ENCODE measurements at places on chromosomes 2 and 18.
A peak's percentile ranks its signal among the peaks of the same experiment; 100 is the strongest.

DNA sequence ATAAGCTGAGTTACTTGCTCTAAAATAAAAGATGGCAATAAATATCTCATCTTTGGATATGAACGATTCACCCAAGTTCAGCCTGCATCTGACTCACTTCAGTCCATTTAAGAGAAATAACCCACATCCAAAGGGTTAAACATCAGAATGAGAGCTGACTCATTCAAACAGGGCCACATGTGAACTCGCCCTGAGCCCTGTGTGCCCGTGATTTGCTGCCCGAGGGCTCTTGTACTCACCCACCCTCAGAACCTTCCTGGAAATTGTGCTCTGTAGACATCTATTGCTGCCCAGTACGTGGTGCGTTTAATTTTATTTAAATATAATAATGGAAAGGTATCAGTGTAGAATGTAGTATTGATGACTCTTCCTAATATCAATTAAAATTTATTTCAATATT lies 66.9 kb upstream of the RBM44 start:
- DNase-seq: peak; percentile 75

GRCh38 chr18:76149734-76150133 lies 345.3 kb downstream of the ZNF516 start:
- no peak for DNase-seq

DNA sequence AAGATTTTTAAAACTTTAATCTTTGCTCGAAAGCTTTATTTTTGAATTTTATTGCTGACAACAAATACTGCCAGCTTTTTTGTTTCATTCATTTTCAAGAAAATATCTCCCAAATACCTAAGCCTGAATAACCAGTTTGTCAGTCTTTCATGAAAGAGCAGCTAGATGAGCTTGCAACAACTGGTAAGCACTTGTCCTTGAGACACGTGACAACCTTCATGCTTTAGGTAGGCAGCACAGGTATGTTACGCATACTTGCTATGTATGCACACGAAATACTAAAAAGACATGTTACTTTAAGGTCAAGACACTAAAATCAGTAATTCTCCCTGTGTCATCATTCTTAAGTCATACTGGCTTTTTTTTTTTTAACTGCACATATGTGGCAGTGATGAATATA lies 12.3 kb downstream of the CEBPZ start:
- DNase-seq: no peak

DNA sequence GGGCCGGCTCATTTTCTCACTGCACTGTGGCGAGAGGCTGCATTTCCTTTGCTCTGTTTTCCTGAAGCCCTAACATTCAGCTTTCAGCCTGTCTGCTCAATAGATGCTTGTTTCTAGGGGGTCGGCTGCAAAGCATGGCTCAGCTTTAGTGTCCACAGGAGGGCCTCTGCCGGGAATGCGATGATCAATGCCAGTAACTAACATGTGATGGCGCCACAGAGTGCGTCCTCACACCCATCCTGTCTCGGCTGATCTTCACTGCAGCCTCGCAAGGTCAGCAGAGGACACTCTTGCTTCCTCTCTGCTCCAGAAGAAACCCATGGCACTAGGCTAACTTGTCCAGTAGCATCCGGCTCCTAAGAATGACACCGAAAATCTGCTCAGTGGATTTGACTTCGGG lies 156.4 kb upstream of the PXDN start:
- no peak for DNase-seq

DNA sequence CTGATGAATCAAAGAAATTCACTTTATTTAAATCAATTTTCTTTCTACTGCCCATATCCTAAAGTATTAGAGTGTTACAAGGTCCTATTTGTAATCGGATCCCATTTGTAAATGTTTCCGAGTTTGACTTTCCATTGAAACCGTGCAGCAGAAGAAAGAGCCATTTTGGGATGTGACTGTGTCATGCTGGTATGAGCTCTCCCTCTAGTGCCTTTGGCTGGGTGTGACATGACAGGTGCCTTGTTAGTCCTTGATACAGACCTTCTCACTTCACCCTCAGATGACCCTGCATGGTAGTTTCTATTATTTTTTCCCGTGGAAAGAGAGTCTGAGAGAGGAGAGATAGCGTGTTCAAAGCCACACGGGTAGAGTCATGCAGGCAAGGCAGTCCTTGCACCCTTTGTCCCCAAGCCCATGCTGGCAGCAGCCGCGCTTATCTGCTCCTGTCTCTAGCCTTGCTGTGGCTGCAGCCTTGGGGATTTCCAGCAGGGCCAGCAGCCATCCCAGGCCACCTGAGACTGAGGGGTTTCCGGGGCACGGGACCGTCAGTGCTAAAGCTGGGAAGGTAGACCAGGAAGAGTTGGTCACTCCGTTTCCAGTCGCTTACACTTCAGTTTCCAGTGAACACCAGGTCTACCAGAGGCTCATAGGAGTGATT lies 21.4 kb downstream of the CHMP1B start:
- no peak for DNase-seq

GRCh38 chr2:31475692-31476091 lies 61.1 kb upstream of the XDH start:
- DNase-seq: no peak

GRCh38 chr18:70220628-70221027 lies 15.1 kb upstream of the RTTN start:
- no peak for DNase-seq

DNA sequence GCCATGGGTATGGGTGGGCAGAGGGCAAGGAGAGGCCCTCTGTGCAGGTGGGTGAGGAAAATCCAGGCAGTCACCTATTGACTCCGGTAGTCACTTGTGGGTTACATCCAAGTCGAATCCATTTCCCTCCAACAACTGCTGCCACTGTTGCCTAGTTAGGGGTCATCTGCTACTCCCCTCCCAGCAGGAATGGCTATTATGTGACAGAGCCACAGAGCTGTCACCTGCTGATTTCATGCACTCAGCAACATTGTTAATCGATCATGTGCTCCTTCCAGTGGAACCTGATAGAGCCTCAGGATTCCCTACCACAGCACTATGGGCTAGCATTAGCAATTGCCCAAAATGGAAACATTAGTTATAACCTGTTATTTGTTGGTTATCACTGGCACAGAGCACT lies 31.4 kb downstream of the POLR1A start:
- no peak for DNase-seq

DNA sequence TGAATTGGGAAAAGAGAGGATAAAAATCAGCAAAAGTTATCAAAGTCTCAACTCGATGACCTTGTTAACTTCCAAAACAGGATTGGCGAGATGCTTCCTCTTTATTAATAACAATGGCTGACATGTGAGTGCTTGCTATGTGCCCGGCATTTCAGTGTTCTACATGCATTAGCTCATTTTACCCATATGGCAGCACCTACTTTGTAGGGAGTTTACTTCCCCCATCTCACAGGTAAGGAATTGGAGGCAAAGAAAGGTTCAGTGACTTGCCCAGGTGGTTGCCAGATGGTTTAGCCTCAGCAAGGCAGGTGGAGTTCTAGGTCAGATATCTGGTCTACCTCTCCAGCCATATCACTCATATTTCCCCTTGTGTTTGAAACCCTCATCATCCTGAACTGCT lies 12.4 kb downstream of the TFCP2L1 start:
- DNase-seq: no peak

DNA sequence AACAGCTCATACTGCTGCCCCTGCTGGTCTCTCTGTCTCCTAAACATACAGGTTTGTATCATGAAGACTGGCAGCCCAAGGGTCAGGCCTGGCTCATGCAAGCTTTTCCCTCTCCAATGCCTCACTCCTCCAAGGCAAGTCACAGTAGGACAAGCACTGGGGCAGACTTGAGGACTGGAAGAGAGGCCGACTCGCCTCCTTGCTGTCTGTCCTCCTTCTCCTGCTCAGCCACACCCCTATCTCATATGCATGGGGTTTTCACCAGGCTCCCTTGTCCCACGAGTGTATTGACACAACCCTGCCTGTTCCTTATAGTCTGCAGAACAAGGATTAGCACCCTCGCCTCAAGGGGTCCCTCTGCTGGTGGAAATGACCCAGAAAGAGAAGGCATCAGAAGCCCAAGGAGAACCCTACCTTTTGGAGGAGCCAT lies 223.7 kb downstream of the SOX11 start:
- DNase-seq: peak; percentile 8

DNA sequence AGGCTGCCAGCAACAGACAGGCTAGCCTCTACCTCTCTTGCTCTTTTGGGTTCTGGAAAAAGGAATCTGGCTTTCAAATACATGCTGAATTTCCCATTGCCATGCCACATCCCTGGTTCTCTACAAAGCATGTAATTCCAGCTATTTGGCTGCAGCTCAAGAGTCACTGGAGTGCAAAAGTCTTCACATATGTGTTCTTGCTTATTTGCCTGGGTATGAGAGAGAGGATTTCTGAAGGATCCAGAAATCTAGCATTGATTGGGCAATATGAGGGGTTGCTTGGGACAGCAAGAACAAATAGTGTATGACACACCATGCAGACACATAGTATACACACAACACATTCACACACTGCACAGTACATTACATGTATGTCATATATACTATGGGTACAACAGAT lies 30.7 kb upstream of the LGALSL start:
- DNase-seq: no peak

DNA sequence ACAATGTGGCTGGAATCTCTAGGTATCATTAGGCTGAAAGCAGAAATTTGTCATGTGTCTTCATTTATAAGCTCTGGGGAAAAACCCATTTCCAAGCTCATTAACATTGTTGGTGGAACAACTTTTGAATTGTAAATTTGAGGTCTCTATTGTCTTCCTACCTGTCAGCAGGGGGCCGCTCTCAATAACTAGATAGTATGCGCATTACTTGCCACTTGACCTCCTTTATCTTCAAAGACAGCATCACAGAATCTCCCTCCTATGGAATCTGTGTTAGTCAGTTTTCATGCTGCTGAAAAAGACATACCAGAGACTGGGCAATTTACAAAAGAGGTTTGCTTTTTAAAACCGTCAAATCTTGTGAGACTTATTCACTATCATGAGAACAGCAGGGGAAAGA lies 223.1 kb downstream of the CALCRL start:
- DNase-seq: no peak

DNA sequence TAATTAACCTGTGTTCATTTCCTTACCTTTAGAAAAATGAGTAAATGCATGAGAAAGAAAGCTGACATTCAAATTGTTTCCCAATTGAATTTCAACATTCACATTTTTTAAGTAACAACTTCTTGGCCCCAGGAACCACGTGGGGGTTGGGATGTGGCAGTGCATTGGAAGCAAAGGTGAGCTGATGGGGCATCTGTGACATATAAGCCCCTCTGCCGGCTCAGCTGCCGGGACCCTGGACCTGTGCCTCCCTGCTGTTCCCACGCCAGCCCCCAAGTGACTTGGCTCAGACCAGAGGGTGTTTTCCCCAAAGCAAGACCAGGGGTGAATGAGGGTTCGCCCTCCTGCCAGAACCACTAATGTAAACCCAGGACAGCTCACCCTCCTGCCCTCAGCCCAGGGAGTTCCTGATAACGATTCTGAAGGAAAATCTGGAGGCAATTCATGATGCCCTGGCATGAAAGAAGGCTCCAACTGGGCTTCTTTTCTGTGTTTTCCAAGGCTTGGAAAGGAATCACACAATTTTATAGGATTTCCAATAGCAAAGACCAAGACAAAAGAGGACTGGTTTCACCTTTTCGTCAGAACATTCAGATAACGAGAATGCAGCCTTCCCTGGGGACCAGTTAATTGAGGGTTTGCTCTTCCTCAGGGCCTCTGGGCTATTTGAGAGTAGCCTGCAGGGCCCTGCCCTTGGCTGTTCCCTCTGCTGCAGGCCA lies 193.2 kb upstream of the TWIST2 start:
- DNase-seq: no peak

DNA sequence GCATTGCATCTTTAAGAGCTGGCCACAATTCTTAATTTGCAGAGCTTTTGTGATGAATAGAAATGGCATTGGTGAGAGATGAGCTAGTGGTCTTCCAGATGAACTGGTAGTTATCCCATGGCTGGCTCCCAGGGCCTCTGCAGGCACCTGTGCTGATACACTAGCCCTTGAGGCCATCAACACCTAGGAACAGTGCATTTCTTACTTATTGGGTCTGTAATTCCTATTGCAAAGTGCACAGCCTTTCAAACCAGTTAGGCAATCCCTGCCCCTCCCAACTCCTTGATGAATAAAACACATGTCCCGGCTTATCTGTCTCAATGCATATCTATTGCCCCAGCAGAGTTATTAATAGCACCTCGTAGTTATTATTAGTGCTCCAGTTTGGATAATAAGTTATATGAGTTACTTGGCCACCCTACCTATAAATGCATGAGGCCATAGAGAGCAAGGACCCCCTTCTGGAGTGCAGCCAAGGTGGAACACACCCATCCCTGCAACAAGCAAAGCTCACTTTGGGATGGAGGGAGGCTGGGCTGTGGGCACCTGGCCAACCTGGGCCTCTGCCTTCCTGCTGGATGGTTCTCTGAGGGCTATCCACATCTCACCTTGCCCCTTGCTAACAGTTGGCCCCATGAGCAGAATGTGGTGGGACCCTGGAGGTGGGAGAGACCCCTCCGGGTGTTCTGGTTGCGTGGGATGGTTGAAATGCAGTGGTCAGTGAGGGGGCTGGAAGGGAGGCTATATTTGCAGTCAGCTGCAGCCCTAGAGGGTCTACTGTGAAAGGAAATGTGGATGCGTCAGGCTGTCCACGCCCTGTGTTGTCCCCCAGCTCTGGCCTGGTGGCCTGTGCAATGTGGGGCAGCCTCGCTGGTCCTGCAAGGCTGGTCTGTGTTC lies 455.9 kb upstream of the HS6ST1 start:
- DNase-seq: no peak

DNA sequence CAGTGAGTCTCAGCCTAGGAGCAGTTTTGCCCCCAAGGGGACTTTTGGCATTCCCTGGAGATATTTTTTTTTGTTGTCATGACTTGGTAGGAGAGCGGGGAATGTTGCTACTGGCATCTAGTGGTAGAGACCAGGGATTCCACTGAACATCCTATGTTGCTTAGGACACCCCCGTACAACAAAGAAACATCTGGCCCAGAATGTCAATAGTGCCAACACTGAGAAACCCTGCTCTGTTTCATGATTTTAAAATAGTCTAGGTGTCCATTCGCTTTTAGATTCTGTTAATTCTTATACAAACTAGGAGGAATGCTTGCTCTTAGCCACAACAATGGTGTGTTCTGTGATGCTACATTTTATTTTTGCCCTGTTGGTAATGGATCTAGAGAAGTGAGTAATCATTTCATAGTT lies 225.8 kb upstream of the SIX3 start:
- DNase-seq: no peak

DNA sequence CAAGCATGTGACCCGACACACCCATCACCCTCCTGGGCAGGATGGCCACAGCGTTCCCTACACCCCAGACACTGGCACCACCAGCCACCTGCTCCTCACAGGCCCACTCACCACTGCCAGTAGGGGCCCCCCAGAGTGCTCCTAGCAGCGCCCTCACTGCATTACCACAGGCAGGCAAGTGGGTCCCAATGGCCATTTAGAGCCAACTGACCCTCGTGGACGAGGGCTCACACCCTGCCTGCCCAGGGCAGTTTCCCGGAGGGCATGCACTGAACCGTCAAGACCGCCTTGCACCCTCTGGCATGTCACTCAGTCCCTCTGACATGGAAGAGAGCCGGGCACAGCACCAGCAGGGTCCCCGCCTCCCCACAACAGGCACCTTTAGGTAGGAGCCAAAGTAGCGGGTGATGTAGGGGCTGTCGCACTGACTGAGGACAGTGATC lies 7.3 kb downstream of the STK25 start:
- no peak for DNase-seq
